ELF-1 (cell line): ENCODE measurements at places on chromosomes 5 and 9.

GRCh38 chr9:110802416-110803035 is 133.9 kb downstream of the MUSK start:
- DNase-seq: no peak

DNA sequence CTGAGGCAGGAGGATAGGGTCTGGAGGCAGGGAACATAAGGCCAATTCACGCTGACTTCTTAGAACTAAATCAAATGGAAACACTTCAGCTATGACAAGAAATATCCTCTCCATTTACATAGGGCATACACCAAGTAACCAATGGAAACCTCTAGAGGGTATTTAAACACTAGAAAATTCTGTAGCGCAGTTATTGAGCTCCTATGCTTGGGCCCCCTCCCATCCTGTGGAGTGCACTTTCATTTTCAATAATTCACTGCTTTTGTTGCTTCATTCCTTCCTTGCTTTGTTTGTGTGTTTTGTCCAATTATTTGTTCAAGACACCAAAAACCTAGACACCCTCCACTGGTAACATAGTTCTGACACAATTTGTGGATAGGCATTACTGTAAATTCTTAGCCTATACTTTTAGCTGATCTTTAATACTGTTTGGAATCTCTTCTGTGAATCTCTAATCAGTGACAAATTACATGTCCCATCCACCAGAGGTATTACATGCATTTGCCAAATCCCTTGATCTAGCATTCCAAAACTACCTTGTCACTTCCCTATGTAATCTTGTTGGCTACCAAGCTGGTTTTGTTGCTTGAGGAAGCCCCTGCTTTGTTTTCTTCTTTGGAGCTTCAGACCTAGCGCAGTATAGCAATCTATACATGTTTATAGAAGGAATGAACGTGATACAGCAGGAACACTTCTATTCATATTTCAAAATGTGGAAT is 61.6 kb downstream of the ST8SIA4 start:
- no peak for DNase-seq

DNA sequence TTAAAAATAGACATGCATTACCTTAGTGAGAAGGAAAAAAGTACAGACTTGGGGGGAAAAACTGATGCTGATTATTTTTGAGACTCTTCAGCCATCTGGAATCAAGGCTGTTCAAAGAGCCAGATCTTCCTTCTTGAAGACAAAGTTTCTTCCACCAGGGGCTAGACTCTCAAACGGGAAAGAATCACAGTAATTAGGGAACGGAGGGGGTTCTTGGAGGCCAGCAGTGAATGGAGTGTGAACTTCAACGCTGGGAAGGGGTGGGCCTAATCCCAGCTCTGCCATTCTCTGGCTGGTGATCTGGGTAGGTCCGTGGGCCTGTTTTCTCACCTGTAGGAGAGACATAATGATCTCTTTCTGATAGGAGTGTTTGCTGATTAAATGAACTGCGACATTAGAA is 21.1 kb upstream of the LHX2 start:
- no peak for DNase-seq

- peak; percentile 50 for DNase-seq
These were observed at the start of gene ACOT12 for GRCh38 chr5:81393783-81394718. TSS of gene ACOT12 (minus strand) at chr5:81394134. CDS start at chr5:81394114, 20 bp downstream.

DNA sequence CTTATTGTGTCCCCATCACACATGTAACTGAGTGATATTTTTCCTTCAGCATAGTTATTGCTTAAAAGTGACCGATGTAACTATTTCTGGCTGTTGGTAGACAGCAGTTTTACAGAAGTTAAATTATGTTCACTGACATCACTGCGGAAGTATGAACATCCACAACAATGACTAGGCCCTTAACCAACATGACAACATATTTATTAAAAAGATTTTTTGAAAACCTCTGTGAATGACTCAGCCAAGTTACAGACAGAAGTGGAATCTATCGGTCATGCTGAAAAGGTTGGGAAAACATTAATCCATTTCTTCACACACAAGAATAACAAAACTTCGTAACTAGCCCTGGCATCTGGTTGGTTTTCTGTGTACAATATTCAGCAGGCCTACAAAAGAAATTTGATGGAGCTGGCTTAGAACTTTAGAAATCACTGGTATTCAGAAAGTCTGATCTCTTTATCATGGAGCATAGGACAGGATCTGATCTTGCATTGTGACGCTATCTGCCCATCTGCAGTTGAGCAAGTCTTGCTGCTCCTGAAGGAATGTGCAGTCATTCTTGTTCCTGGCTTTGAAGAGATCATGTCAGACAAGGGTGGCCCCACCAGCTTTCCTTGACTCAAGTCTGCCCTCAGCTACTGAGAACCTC is 6.5 kb downstream of the GLIS3 start:
- peak; percentile 31 for DNase-seq

DNA sequence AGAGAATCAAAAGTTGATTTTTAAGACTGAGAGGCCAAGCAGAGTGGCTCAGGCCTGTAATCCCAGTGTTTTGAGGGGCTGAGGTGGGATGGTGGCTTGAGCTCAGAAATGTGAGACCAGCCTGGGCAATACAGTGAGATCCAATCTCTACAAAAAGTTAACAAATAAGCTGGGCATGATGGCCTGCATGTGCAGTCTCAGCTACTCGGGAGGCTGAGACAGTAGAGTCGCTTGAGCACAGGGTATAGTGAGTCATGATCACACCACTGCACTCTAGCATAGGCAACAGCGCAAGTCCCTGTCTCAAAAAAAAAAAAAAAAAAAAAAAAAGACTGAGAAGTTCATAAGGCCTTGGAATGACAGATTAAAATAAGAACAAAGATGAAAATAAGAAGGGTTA is 177.2 kb downstream of the TMEM232 start:
- peak; percentile 10 for DNase-seq

GRCh38 chr9:20684875-20685696 is 1.0 kb downstream of the FOCAD start:
- DNase-seq: no peak

DNA sequence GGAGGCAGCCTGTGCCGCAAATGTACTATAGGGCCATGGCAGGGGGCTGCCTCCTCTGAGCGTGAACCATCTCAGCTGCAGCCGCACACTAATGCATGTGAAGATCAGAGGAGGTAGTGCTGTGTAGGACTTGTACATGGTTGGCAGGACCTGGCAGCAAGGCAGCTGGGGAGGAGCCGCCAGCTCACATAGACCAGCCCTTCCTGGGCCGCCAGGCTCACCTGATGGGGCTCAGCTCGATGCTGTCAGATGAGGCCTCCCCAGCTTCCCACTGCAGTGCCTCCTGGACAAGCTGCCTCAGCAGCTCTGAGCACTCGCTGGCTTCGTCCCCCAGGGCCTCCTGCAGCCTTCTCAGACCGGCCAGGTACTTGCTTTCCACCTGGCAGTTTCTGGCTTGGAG is 18.0 kb upstream of the CORO2A start:
- no peak for DNase-seq

DNA sequence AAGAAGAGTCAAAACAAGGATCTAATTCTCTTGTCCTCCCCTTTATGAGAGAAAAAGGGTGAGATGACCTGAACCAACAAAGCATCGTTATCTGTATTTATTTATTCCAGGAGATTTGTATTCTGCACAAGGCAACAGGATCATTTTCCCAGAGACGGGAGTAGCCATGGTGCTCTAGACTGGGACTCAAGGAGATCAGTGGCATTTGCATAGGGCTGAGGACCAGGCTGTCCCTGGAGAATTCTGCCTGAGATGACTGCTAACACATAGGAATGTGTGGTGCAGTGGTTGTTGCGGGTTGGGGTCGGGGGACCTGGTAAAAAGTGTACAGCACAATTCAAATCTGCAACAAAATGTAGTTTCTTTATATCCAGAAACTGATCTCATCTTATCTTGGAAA is 22.3 kb upstream of the ZNF474 start:
- no peak for DNase-seq

GRCh38 chr5:133347039-133347438 is 265.3 kb downstream of the FSTL4 start:
- peak; percentile 35 for DNase-seq

GRCh38 chr9:101902051-101902450 is 163.6 kb upstream of the GRIN3A start:
- DNase-seq: no peak

DNA sequence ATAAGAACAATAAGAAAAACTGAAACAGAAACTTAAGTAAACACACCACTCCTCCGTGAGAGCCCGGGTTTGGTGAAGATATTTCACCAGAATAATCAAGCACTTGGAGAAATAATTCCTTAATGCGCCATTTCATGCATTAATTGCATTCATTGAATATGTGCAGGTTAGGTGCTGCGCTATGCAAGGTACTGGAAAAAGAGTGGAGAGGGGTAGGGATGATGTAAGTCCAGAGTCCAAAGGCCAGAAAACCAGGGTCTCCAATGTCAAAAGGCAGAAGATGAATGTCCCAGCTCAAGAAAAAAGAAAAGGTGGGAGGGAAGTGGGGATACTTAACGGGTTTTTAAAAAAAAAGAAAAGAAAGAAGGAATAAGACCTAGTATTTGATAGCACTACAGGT is 669 bp upstream of the ZFP37 start:
- DNase-seq: no peak

GRCh38 chr9:121278477-121279261 is 10.7 kb downstream of the GSN start:
- DNase-seq: peak; percentile 85

- DNase-seq: no peak
These were observed 101.0 kb downstream of the TMEM232 start for GRCh38 chr5:110625376-110625999.

DNA sequence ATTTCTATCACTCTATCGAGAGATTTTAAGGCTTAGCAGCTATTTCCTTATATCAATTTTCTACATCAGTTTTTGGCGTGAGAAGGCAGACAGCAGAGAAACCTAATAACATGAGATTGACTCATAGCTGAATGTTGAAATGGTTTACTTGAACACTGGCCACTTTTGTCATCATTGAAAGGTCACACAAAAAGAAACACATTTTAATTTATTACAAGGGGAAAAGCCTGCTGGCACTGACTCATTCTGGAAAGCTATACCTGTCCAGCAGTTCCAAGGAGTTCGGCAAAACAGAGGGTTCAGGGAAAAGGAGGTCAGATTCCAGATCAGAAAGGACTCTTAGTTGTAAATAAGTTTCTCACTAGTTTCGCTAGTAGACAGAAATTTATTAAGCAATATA is 566.4 kb downstream of the DNAH5 start:
- no peak for DNase-seq

GRCh38 chr5:2110137-2110933 is 227.6 kb upstream of the IRX4 start:
- no peak for DNase-seq

- DNase-seq: no peak
These were observed 80.4 kb downstream of the ALDH7A1 start for GRCh38 chr5:126514558-126515141.

DNA sequence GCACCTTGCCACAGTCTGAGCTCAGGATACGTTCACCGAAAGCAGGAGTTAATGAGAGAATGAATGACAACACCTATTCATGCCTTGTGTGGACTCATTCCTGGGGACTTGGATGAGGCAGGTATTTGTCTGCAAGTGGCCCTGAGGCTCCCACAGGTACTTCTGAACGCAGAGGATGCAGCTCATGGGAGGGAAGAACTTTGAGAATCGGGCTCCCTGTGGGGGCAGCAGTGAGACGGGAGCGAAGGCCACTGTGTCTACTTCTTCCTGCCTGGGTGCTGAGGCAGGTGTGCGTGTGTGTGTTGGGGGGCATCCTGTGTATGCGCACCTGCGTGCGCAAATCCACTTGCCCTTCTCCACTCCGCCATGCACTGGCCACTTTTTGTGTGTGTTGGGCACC is 42.2 kb downstream of the PTPN3 start:
- peak; percentile 59 for DNase-seq

GRCh38 chr5:16484081-16484480 is 18.5 kb upstream of the ZNF622 start:
- DNase-seq: no peak

GRCh38 chr5:113683211-113683610 is 169.7 kb downstream of the YTHDC2 start:
- no peak for DNase-seq

DNA sequence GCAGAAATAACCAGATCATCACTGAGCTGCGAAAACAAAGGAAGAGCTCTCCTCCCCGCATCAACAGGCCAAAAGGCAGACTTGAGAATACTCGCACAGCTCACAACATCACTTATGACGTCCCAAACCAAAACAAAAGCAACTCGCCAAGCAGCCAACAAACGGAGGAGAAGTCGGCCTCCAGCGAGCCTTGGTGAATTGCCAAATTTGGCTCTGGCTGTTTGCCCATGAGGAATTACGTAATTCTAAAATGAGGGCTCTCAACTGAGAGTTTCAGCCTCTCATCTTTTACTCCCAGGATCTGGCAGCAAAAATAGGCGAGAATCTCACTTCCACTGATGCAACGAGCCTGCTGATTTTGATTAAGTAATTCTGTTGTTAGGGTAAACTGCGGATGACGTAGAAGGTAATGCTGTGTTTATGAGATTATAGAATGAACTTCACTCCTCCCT is 51.7 kb upstream of the SEMA6A start:
- peak; percentile 40 for DNase-seq

DNA sequence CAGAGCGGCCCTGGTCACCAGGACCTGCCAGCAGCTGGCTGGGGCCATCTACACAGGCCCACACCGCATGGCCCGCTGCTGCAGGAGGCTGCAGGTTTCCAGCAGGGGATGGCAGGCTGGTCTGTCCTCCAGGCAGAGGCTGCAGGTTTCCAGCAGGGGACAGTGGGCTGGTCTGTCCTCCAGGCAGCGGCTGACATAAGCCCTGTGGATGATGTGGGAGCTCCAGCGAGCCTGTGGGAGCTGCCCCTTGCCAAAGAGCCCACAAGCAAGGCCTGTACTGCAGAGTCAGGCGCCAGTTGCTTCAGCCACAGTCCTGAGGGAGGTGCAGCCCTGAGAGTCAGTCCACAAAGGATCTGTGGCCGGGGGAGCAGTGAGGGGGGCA is 18.5 kb downstream of the TPPP start:
- DNase-seq: no peak

GRCh38 chr5:36217988-36218387 is 23.7 kb downstream of the NADK2 start:
- DNase-seq: no peak

- DNase-seq: no peak
These were observed 194.8 kb upstream of the TRPC7 start for GRCh38 chr5:136560126-136560525.

GRCh38 chr9:135376511-135377265 is 102.9 kb upstream of the PPP1R26 start:
- no peak for DNase-seq

GRCh38 chr5:153792305-153792704 is 246.4 kb downstream of the FAM114A2 start:
- DNase-seq: no peak
